ENCODE measurements at places on chromosomes 3 and 15.

DNA sequence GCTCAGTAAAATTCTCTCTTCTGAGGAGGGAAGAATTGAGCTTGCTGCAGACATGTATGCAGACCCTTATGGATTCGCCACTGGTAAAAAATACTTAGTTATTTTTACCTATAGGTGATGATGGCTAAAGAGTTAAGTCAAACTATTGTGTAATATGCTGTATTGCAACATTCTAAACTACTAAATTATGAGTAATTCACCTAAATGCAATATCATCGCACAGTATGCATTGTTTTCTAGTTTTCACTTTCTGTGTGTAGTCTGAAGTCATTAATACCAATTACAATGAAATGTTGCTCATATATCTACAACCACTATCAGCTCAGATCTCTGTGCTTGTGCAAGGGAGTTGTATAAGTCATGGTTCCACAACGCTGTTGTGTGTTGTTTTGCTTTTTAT lies 48.7 kb upstream of the ROBO2 start:
- DNase-seq: no peak

DNA sequence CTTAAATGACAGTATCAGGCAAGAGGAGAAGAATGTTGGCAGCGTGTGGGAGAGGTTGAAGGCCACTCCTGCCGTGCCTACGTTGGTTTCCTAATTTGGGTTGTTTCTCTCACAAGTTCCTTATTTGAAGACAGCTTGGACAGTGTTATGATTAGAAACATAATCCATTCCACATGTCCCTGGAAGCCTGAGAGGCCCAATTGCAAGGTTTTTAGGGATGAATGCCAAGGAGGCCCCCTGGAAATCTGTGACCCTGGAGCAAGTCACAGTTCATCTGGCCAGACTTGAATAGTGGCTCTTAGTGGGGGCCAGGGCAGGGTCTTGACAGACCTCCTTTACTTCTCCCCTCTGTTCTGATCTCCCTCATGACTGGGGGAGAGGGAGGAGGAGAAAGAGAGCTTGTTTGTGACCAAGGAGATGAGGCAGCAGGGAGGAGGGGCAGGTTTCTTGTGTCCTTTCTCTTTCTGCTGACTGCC lies 584.4 kb upstream of the TBL1XR1 start:
- peak; percentile 85 for DNase-seq

DNA sequence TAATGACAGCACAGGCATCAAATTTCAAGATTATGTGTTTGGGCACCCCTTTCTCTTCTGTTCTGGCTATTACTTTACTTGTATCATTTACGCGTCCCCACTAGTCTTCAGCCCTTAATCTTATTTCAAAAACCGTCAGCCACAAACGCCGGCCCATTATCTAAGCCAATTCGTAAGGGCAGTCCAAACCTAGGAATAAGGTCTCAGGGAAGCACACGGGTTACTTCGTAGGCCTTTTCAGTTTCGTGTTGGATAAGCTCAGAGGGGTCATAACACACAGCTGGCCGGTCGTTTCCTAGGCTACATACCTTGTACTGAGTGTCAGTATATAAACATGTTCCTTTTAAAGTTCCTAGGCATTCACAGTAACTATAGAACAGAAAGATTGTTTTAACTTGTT lies 5.1 kb upstream of the DNAAF4 start:
- DNase-seq: no peak

- DNase-seq: no peak
These were observed 326.6 kb upstream of the C2CD4B start for GRCh38 chr15:62491642-62492041.

DNA sequence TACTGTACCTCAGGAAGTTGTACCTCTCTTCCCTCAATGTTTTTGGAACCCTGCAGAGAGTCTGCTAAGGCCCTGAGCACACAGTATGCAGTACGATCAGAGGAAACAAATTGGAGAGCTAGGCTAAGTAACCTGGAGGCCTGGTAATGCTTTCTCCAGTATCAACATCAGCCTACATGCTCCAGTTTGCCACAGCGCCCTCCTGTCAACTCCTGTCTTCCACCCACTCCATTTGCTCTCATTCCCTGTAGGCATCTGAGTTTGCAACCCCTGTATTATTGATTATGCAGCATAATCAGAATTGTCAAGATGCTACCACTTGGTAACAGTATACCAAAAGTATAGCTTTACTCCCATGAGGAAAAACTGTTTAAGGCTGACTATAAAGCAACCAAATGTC lies 14.4 kb downstream of the POLG start:
- no peak for DNase-seq

DNA sequence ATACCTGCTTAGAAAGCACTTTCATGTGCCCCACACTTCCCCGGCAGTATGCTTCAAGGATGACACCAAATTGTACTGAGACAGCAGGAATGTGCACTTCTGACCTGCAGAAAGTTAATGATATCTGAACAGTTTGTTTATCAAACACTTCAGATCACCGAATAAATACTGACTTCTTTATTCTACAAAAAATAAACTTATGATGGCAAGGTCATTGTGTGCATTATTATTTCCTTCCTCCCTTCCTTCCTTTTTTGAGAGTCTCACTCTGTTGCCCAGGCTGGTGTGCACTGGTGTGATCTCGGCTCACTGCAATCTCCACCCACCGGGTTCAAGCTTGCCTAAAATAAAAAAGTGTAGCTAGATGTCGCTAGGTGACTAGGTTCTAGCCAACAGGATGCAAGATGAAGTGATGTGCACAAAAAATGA lies 80.3 kb downstream of the FAIM start:
- no peak for DNase-seq

DNA sequence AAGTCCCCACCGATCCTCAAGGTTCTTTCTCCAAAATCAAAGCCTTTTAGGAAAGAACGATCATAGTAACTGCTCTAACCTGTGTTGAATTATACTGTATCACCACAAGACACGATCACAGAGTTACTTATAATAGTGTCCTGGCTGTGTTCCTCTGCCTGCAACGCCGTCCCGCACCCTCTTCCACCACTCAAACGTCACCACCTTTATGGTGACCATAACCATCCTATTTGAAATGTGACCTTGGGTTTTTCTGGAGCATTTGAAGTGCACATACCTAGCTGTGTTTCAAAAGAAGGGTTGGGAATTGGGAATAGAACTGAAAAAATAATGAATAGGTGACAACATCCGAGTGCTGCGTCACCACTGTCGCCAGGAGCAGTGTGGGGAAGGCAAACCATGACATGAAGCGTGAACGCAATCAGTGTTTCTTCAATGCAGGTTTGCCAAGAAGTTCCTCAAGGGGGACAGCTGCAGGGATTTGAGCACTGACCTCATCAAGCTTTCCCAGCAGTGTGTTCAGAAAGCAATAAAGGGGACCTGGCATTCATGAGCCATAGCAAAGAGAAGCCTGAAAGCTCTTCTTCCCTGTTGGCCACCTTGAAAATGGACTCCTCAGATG lies 769 bp upstream of the SELENOS start:
- DNase-seq: peak; percentile 23

DNA sequence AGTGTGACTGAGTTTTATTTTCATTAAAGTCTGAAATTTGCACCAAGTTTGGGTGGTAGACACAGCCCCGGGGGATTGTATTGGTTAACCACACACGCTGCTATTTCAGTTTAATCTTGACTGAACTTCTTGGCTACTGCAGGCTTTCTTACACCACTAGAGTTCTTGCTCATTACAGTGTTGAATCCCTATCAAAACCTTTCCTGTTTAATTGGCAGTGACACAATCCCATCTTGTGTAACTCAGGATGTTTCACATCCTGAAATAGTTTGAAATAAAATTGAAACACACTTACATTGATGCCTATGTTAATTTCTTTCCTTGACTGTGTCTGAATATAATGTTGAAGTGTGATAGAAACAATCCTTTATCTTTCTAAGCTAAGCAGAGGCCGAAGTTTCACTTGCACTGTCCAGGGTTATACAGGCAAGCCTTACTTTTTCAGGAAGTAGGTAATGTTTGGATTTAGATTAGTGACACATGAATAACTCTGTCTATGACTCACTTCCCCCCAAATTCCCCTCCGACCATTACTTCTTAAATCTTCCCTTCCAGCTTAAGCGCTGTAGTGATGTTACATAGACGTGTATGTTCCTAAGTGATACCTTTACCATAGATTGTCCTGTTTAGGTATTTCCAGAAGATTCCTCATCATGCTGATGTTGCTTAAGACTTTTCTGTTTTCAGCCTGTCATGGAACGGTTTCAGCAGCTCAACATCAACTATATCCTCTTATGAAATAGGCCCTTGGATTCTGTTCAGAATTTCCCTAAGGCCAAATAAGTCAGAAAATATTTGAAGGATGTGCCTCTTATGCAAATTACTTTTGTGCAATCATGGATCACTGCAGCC lies 16.8 kb downstream of the ATG7 start:
- DNase-seq: peak; percentile 86

GRCh38 chr3:141540531-141540930 lies 53.7 kb downstream of the RASA2 start:
- no peak for DNase-seq

DNA sequence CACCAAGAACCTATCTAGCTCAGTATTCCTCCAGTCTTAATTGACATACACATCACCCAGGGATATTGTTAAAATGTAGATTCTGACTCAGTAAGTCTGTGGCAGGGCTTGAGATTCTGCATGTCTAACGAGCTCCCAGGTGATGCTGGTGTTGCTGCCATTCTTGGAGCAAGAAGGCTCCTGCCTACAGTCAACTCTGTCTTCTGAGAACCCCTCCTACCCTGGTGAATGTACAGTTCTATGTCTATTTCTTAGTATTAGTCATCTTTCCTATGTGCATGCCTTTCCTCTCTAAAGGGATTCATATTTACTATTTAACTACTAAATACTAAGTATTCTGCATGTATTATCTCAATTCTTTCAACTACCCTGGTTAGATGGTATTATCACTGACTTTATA lies 268.7 kb downstream of the EDEM1 start:
- DNase-seq: no peak

DNA sequence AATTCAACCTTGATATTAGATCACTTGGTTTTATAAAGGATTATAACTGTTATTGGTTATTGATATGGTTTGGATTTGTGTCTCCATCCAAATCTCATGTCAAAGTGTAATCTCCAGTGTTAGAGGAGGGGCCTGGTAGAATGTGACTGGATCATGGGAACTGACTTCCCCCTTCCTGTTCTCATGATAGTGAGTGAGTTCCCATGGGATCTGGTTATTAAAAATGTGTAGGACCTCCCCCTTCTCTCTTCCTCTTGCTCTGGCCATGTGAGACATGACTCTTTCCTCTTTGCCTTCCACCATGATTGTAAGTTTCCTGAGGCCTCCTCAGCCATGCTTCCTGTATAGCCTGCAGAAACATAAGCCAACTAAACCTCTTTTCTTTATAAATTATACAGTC lies 136.0 kb upstream of the UBE2E2 start:
- no peak for DNase-seq

DNA sequence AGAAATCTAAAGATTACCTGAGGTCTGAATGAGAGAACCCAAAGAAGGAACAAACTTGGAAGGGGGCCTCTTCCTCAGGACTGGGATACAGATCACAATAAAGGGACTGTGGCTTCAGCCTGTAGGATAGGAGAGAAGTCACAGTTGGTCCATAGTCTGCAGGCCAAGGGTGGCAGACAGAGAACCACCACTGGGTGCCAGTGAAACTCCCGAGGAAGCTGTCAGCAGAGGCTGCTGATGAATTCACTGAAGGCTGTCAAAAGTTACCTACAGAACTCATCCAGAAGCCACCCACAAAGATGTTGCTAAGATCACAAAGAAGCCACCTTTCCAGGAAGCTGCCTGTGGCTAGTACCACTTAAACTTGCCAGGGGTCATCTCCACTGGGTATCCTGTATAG lies 78.5 kb downstream of the TMCO5A start:
- DNase-seq: no peak

- DNase-seq: no peak
These were observed 76.2 kb downstream of the TGFBR2 start for GRCh38 chr3:30682434-30683155.

DNA sequence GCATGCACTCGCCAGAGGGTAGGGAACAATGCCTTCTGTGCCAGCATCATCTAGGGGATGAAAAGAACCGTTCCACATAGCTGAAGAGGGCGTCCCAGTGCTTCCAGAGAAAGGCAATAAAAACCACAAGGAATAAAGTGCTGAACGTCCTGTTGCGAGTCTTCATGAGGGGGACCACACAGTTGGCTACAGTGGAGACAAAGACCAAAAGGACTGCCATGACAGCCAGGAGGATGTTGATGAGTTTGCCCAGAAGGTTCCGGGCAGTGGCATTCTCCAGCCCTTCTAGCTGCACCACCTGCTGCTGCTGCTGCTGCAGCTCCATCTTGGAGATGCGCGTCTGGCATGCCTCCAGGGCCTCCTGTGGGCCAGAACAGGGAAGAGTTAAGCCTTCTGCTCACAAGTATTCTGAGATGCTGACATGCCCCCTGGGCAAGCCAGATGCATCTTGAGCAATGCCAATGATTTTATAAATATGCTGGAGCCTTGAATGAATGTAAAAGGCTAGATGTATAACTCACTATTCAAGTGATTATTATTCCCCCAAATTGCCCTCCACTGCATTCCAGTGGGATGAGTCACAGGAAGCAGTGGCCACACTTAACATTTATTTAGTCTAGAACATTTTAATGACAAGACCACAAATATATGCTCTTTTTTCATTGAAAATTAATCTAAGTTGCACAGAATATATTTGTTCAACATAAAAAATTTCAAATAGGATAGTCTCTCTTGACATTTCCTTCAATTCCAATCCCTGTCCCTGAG lies 45.1 kb upstream of the PLXND1 start:
- DNase-seq: peak; percentile 58

DNA sequence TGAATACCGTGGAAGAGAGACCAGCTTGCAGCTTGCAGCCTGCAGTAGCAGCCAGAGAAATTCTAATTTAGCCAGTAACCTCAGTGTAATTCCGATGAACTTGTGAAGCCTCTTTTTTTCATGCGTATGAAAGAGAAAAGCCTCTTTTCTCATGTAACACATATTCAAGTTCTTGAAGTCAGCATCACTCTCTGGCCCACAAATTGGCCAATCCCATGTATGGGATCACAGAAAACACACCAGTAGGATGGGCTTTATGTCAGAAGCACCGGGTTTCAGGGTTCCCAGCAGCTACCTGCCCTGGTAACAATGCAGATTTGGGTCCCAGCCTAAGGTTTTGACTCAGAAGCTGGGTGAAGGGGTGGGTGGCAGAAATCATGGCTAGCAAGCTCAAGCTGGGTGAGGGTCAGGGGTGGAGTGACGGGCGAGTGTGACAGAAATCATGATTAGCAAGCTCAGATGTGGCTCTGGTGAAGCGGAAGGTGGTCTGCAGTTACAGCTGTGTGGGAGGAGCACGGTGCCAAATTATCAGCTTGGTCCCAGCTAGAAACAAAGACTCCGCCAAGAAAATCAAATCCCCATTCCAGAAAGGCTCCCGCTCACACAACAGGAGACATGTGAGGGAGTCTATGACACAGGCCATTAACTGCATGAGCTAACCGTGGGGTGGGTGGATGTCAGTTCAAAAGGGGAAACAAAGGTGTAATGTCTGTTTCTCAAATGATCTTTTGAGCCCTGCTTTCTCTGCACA lies 86.6 kb downstream of the SNRK start:
- DNase-seq: no peak

- no peak for DNase-seq
These were observed 18.7 kb upstream of the KPNA1 start for GRCh38 chr3:122533480-122533879.

All from skeletal muscle cell (primary cell).